ENCODE measurements at places on chromosomes 13 and 19.

- no peak for DNase-seq
These were observed 8.7 kb downstream of the WTIP start for GRCh38 chr19:34490141-34490766.

DNA sequence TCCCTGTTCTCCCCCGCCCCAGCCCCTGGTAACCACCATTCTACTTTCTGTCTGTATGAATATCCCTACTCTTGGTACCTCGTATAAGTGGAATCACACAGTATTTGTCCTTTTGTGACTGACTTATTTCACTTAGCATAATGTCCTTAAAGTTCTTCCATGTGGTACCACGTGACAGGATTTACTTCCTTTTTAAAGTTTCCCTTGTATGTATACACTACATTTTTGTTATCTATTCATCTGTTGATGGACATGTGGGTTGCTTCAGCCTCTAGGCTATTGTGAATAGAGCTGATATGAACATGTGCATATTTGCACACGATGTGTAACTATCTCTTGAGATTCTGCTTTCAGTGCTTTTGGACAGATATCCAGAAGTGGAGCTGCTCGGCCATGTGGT lies 59.6 kb upstream of the GJB6 start:
- DNase-seq, result no peak

GRCh38 chr13:100458673-100459072 lies 129.9 kb downstream of the GGACT start:
- no peak for DNase-seq

DNA sequence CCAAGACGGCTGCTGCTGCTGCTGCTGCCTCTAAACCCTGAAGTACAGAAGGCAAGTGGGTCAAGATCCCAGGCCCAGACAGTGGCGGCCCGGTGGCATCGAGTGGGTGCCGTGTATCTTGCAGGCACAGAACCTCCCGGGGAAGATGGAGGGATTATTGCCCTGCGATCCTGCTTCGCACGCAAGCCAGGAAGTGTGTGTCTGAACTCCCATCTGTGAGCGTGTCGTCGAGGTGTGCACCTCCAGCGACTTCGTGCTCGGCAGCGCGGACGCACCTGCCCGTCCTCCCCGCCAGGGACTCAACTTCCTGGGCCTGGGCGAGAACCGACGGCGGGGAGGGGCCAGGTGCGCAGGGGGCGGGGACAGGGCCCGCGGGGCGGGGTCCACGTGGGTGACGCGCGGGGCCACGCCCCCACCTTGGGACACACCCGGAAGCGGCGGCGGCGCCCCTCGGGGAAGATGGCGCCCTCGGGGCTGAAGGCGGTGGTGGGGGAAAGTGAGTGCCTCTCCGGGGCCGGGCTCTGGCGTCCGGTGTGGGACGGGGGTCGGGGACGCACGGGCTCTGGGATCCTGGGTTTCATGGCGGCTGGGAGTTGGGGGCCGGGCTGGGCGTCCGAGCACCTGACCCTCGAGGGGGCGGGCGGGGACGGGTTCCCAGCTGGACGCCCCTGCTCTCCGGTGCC lies at the start of gene STXBP2:
Gene STXBP2, plus strand, starts transcription at position 420 of the 683 bp plus-strand sequence. Its CDS starts 40 bp downstream, at position 460.
- DNase-seq, result peak; percentile 96

GRCh38 chr19:47615714-47616113 lies 6.8 kb downstream of the BICRA start:
- no peak for DNase-seq

DNA sequence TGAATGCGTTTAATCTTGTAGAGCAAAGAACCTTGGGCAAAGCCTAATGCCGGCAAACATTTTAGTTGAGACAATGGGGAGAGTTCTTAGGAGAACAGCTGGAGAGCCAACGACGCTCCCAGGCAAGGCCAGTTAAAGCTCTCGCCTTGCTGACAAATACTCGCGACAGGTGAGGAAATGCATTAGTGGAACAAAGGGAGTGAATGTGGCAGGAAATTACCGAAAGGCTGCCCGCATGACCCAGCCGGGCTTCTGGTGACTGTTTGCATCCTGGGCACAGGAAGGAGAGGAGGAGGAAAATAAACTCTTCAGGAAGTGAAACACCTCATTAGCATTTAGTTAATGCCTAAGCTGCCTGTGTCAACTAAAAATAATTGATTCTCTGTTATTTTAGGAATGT lies 74.6 kb downstream of the SHISA2 start:
- no peak for DNase-seq

GRCh38 chr13:21932578-21932977 lies 261.7 kb downstream of the FGF9 start:
- no peak for DNase-seq

GRCh38 chr13:50747737-50748350 lies 95.6 kb downstream of the DLEU7 start:
- DNase-seq, result no peak

GRCh38 chr19:18741124-18742121 lies 49.7 kb downstream of the COMP start:
- DNase-seq, result no peak

DNA sequence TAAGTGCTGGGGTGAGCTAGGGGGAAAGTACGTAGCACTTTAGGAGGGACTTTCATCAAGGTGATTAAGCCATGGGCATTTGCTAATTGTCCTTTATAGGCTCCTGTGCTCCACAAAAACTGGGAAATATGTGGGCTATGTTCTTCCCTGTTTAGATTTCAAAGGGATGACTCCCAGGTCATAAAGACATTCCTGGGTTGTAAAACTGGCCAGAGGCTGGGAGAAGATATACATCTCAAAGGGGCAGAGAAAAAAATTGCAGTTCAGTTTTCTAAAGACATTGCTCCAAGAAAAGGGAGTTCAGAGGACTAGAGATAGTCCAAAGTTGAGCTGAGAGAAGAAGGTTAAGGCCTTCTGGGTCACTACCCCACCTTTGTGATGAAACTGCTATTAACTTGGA lies 204.8 kb downstream of the MYO16 start:
- DNase-seq, result no peak

GRCh38 chr13:45823583-45823982 lies 28.0 kb downstream of the SIAH3 start:
- DNase-seq, result no peak

DNA sequence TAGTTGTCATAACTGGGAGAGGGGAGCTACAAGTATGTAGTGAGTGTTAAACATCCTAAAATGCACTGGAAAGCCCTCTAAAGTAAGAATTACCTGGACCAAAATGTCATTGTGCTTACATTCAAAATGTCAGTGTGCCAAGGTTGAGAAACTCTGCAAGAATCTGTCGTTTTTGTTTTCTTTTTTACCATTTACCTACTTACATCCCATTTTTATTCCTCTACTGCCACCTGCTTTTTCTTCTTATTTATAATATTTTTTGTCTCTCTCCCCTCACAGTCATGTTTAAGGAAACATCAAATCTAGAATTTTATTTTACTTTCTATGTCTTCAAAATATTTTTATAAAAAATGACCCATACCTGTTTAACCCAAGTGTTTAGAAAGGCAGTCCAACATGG lies 226.4 kb downstream of the PCDH17 start:
- DNase-seq, result no peak

- DNase-seq, result no peak
These were observed 30.9 kb upstream of the ZNF562 start for GRCh38 chr19:9705836-9706235.

- no peak for DNase-seq
These were observed 692 bp downstream of the CYP4F2 start for GRCh38 chr19:15897026-15897737.

DNA sequence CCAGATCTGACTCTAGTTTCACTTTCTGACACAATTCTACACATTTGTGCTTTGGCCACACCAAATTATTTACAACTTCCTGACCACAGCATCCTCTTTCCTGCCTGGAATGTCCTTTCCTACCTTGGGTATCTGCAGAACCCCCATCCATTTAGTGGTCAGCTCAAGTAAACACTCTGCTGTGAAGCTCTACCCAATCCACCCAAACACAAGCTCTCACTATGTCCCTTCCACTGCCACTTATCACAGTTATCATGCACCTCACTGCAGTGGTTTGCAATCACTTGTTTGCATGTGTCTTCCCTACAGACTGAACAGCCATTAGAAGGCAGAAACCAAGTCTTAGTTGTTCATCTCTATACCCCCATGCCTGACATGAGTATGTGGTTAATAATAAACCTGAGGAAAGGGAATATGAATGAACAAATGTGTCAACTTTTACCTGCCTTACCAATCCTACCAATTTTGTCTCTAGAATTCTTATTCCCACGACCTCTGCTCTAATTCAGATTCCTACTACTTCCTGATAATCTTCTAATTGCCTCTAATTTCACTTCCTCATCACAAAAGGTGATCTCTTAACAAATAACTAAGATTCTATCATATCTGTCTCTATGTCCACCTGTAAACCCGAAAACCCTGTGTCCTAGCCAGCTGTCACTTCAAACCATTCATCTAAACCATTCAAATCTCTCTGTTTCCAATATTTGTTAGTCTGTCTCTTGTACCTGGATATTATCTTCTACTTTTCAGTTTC lies 25.1 kb downstream of the LNX2 start:
- DNase-seq, result no peak

DNA sequence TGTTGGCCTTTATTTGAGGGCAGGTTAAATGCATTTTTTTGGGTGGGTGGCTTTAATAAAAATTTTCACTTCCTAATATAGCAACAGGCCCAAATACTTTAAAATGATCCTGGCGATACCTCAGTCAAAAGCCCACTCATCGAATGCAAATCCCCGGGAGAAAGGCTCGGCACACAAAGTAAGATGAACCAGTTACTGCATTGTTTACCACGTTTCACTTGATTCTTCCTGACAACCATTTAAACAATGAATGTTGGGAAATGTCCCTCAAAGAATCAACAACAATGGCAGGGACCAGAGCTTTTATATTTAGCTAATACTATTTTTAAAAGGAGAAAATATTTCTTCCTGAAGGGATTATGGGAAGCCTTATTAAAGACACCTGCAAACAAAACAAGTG lies 187.7 kb downstream of the ABCC4 start:
- DNase-seq, result no peak

All from CD4-positive, alpha-beta T cell treated with Interleukin-1 beta for 1 hour (primary cell).